Activated CD4-positive, CD25-positive, alpha-beta regulatory T cell (primary cell): ENCODE measurements at places on chromosomes 16 and 17.

- DNase-seq = peak; percentile 44
These were observed 11.7 kb downstream of the CCDC57 start for GRCh38 chr17:82200743-82201497.

DNA sequence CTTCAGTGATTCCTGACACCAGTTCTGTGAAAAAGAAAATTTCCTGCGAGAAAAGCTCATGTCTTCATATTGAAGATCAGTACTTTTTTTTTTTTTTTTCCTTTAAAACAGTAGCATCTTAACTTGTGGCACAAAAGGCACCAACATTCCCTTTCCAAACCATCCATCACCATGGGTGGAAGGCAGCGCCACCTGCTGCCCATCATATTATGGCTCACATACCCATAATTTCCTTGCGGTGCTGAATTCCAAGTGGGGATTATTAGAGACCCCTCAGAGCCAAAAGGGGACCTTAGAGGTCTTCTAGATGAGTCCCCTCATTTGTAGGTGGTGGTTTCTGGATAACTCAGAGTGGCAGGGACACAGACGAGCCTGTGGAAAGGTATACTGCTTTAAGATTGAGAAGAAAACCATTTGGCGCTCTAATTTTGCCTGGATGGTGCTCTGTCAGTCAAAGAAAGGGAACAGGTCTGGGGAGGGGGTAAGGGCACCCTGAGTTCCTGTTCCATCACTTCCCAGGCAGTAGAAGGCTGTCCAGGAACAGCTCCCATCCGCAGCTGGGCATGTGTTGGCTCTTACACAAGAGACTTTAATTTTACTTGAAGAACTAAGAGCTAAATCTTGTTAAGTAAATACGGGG is 7.9 kb upstream of the SOST start:
- DNase-seq = peak; percentile 8

DNA sequence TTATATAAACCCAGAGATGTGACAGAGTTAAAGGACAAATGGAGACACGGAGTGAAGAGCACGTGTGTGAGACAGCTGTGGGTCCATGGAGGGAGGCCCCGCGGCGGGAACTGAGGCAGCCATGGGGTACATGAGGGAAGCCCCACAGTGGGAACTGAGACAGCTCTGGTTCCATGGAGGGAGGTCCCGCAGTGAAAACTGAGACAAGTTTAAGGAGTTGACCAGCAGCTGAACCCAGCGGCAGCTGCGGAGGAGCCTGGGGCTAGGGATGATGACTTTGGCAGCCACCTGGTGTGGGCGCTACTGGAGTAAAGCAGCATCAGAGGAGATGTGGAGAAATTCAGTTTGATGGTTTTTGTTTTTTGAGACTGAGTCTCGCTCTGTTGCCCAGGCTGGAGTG is 185.1 kb downstream of the RPTOR start:
- no peak for DNase-seq

- DNase-seq = no peak
These were observed 714 bp downstream of the ACSF3 start for GRCh38 chr16:89094252-89094879.

DNA sequence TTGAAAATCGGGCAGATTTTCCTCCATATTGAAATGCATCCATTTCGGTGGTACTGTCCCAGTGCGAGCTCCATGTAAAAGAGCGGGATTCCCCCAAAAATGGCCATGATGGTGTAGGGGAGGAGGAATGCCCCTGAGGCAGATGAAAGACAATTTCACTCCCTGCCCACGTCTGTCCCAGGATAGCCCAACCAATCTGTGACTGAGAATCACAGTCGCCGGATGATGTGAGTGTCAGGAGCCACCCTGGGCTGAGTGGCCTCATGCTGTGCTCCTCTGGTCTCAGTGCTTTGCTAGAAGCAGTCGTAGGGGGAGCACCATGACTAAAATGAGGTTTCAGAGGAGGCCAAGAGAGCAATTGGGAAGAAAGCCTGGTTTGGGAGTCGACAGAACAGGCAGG is 16.7 kb downstream of the SLC6A4 start:
- no peak for DNase-seq
